Stimulated activated CD4-positive, alpha-beta T cell treated with anti-CD3 and anti-CD28 coated beads, Interleukin-15, amount 100 ng/mL, for 1 hour (primary cell): ENCODE measurements at places on chromosomes 6 and 20.
A peak's percentile ranks its signal among the peaks of the same experiment; 100 is the strongest.

DNA sequence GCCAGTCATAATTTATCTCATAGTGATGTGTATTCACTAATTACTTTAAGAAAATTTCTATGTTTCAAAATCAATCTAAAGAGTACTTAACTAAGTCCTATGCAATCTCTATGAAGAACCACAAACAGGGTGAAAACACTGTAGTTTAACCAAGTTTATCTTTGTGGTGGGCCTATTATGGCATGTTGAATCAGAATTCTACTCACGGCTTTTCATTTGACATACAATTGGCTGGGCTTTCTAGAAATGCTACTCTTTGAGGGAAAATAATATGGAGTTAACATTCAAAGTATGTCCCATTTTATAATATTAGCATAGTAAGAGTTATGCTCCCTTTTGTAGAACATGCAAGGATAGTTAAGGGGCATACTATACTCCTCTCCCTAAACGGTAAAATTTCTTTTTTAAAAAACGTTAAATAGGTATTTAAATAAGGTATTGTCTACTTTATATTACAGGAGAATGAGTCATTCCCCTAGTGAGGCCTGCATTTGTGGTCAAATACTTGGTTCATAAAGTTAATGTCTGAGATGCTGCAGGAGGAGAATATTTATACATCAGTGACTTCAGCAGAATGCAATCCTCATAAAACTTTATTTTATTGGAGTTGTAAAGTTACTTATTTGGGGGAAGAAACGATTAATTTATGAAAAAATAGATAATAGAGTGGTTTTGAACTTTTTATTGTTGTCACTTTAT, 1.8 kb downstream of the MOXD1 start:
- DNase-seq = no peak

- no peak for DNase-seq
Observed at GRCh38 chr20:64214952-64215351, 40.6 kb upstream of the PCMTD2 start.

GRCh38 chr6:132798869-132799538, 567 bp upstream of the SLC18B1 start:
- peak; percentile 32 for DNase-seq

DNA sequence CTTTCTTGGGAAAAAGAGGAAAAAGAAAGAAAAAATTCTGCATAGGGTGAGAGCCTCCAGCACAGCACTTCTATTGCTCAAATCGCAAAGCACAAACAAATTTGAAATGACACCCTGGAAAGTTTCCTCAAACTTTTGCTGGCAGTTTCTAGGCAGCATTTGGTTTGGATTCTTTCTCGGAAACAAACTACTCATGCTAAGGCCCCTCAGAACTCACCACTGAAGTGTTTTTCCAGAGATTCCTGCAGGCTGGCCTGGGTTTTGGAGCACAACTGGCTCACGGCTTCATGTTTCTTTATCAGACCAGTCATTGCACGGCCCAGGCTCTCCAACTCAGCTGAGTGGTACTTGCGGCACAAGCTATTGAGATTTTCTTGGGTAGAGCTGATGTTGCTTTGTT, 237.8 kb downstream of the SYNE1 start:
- no peak for DNase-seq

- no peak for DNase-seq
Observed at GRCh38 chr6:158861686-158862381, 42.7 kb upstream of the EZR start.

- no peak for DNase-seq
Observed at GRCh38 chr6:14361956-14362587, 244.5 kb downstream of the CD83 start.

DNA sequence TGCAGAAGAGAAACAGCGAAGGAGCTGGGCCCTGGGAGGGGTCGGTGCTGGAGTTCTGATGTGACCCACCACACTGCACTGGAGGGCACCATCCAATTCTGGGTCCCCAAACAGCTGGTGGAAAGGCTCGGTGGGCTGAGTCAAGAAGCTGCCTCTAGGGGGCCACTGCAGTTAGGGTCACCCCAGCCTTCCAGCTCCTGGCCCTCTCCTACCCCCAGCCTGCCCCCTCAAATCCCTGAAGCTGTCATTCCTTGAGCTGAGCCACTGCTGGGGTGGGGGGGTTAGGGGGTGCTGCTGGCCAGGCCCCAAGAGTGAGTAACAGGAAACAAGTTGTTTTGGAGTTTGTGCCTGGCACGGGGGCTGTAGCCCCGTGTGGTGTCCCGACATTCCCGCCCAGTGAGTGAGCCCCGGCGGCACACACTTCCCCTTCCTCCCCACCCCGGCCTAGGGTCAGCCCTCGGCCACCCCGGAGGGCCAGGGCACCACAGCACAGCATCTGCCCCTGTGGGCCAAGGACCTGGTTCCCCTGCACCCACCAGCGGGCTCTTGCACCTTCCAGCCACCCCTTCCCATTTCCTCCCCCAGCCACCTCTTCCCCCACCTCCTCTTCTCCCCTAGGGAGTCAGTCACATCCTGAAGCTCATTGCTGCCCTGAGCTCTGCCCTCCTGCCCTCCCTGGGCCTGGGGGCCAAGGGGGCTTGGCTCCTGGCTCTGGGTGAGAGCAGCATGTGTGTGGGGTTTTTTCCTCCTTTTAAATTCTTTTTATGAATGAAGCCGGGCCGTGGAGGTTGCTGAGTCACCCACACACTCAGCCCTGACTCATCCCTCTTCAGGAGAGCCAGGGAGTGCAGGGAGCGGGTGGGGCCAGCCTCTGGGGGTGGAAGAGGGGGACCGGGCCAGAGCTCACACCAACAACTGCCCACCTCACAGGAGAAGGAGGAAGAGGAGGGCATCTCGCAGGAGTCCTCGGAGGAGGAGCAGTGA, 4.6 kb downstream of the SMIM29 start:
- no peak for DNase-seq

DNA sequence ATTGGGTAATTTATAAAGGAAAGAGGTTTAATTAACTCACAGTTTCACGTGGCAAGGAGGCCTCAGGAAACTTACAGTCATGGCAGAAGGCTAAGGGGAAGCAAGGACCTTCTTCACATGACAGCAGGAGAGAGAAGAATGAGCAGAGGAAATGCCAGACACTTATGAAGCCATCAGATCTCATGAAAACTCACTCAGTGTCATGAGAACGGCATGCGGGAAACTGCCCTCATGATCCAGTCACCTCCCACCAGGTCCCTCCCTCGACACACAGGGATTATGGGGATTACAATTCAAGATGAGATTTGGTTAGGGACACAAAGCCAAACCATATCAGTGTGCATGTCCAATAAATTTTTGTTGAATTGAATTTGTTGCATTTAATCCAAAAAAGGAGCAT, 52.0 kb downstream of the ECT2L start:
- no peak for DNase-seq

DNA sequence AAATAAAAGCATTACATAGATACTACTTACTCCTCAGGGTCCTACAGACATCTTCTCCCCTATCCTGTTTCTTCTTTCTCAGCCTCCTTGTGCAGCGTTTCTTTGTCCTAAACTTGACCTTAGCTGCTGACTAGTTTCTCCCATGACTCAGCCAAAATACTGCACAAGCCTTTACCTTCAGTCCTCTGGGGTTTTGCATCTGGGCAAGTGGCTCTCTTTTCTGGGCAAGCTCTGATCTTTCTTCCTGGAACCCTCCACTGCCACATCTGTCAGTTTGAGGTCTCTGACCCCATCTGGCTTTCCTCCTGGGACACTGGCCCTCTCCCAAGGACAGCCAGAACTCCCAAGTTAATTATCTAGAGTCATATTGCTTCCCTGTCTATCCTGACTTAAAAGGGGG, 838.4 kb downstream of the DHX35 start:
- DNase-seq = no peak

- DNase-seq = no peak
Observed at GRCh38 chr20:9458138-9458796, 56.1 kb upstream of the LAMP5 start.

- no peak for DNase-seq
Observed at GRCh38 chr20:53706466-53707370, 113.1 kb upstream of the ZNF217 start.

GRCh38 chr20:45229264-45230056, 8.3 kb downstream of the SEMG2 start:
- DNase-seq = no peak

DNA sequence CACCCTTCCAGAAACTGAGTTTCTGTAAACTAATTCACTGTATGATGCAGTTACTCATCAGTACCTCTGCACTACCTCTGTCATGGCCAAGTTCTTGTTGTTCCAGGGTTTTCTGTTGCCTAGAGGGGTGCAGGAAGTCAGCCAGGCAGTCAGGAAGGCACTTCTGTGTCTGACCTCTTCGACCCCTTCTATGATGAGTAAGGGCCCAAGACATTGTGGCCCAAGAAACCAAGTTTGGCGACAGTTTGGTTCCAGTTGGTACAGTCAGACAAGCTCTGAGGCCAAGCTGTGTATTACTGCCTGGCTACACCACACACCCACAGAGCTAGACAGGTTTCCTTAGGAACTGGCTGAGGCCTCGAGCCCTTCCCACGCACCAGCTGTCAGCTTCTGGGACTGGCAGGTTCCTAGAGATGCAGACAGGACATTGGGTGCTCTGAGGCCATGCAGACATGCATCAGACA, 41.2 kb downstream of the TRAF3IP2 start:
- no peak for DNase-seq

- no peak for DNase-seq
Observed at GRCh38 chr6:151514000-151514730, 20.3 kb downstream of the CCDC170 start.

GRCh38 chr6:54846857-54847674, 495 bp downstream of the FAM83B start:
- DNase-seq = no peak

GRCh38 chr20:35607003-35607735, 8.5 kb upstream of the SPAG4 start:
- no peak for DNase-seq

- DNase-seq = no peak
Observed at GRCh38 chr20:47392721-47393073, 36.2 kb upstream of the ZMYND8 start.

GRCh38 chr20:9518576-9519175, 4.3 kb downstream of the LAMP5 start:
- DNase-seq = no peak

DNA sequence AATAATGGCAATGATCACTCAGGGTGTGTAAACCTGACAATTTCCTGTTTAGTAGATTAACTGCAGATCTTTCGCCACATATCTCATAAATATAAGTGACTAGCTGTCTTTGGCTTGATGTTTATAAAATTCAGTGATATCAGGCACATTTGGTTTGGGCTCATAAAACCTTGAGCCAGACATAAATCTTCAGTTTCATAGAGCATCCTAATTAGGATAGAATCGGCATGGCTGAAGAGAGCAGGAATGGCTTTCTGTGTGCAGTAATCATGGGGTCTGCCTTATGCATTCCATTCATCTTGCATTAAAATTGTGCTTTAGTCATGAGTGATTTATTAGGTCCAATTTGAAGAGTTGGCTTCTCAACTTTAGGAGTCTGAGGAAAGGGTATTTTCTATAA, 27.2 kb downstream of the AIG1 start:
- no peak for DNase-seq

GRCh38 chr6:41970436-41970846, 28.8 kb upstream of the CCND3 start:
- no peak for DNase-seq

DNA sequence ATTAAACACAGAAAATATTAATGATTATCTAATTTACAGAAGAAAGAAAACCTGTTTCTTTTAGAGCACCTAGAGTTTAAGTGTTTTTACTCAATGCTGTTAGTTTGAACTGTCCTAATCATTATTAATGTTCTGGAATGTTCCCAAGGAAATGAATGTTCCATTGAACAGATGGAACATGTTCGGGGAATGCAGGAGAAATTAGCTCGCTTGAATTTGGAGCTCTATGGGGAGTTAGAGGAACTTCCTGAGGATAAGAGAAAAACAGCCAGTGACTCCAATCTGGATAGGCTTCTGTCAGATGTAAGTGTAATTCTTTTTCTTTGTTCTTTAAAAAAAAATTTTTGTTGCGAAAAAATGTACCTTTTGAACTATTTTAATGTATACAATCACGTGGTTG, 10.8 kb upstream of the ECT2L start:
- no peak for DNase-seq

GRCh38 chr20:14685183-14685582, 347.8 kb upstream of the FLRT3 start:
- no peak for DNase-seq

DNA sequence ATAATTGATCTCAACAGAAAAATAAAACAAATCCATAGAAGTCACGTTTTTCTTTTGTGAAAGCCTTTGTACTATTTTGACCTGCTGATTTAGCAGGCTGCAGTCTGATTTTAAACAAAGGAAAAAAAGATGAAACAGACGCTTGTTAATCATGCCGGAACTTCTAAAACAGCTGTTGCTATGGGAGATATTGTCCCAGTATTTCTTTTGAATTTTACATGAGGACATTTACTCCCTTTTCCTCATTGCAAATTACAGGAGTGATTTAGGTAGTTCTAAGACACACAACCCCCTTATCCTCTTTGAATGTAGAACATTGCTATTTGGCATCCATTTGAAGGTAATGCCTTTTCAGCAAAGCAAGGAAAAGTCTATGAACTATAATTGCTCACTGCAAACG, 416.1 kb downstream of the BCKDHB start:
- no peak for DNase-seq

GRCh38 chr20:33262658-33263065, 20.4 kb upstream of the BPIFB1 start:
- DNase-seq = no peak

GRCh38 chr6:139050770-139051313, 22.3 kb downstream of the ABRACL start:
- DNase-seq = no peak

- no peak for DNase-seq
Observed at GRCh38 chr6:149580880-149581279, 14.7 kb downstream of the GINM1 start.

DNA sequence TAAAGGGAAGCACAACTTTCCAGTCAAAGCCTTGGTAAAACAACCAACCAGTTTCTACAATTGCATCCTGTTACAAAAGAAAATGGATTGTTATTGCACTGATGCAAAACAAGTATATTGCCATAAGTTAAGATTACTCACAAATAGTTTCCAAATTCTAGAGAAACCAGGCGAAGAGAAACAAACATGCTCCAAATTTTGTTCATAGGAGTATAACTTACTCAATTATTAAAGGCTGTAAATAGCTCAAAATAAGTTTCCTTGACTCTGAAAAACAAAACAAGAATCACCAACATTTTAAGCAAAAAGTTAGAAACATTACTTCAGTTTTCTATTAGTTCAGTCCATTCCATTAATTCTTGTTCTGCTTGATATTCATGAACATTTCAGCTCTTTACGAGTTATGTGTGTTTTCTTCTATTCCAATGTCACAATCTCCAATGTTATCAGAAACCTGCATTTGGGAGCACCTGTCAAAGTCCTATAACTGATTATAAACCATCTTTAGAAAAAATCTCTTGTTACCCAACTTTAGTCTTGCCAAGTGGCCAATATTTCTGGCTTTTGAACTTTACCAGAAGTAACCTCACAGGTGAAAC, 137.9 kb upstream of the THBS2 start:
- DNase-seq = no peak

- DNase-seq = no peak
Observed at GRCh38 chr20:47741669-47742608, 43.3 kb downstream of the SULF2 start.
